Femur (tissue), 1 donor: ENCODE measurements at places on chromosomes 11 and 22.

- no peak for DNase-seq
These were observed 758 bp downstream of the PDXP start for GRCh38 chr22:37659066-37659896.

DNA sequence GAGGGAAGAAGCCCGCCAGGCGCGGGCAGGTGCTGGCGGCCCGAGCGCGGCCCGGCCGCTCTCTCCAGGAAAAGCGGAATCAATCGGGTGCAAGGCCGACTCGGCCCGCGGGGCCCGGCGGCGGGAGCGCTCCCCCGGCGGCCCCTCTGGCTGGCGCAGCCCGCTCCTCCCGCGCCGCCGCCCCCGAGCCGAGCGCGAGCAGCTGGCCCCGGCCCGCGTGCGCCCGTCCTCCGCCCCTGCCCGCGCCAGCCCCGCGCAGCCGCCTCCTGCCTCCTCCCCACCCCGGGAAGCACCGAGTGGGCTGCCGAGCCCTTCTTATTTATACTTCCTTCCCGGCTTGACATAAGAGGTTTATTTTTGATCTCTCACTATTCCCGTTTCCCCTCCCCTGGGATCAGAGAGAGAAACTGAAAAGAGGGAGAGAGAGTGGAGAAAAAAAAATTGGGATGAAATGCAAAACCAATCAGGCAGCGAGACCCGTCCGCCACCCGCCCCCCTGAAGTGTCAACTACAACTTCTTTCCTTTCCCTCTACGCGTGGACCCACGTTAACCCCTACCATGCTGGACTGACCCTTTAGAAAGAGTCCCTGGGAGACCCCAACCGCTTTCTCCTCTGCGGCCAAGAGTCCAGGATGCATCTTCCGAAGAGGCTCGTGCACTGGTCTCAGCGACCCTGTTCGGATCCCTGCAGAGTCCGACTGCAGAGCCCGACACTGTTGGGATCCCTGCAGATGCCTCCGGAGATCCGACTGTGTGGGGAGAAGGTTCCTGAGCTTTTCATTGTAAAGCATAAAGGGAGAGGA is at the start of gene ADAMTS8:
ADAMTS8 (minus strand) TSS at position 294 of the 804 bp plus-strand sequence. CDS start 323 bp downstream, outside the sequence.
- no peak for DNase-seq

DNA sequence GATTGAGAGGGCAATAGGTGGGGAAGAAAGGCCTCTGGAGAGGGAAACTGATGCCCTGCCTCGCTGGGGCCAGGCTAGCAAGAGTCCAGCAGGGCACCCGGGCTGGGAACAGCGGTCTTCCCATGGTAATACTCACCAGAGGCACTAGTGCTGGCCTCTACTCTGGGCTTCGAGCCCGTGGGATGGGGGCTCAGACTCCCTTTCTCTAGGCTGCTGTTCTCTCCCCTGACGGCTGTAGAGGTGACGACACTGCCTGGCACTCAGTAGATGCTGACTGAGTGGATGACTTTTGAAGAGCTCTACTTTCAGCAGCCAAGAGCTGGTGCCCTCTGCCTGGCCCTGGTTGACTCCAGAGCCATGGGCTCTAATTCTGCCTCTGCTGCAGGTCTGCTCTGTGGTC is 818 bp upstream of the C1QTNF4 start:
- DNase-seq = no peak

- no peak for DNase-seq
These were observed 43.8 kb downstream of the COPB1 start for GRCh38 chr11:14455648-14456430.

GRCh38 chr11:13134066-13134465 is 125.0 kb downstream of the RASSF10 start:
- DNase-seq = no peak

DNA sequence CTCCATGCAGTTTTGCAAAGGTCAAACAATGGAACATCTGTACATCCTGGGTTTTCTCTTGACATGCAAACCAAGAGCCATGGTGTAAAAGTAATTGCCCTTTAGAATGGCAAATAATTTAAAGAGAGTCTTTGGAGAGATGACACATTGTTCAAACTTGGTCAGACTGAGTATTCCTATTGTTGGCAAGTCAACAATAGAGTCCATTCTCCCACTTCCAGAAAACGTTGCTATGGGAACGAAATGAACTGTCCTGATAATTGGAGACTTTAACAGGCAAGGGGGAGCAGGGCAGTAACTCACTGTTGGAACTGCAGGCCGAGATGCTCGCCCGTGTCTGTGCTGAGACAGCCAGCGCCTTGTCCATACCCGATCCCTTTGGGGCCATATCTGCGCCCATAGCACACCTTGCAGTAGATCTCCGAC is 13.9 kb downstream of the CSRP3 start:
- DNase-seq = no peak

DNA sequence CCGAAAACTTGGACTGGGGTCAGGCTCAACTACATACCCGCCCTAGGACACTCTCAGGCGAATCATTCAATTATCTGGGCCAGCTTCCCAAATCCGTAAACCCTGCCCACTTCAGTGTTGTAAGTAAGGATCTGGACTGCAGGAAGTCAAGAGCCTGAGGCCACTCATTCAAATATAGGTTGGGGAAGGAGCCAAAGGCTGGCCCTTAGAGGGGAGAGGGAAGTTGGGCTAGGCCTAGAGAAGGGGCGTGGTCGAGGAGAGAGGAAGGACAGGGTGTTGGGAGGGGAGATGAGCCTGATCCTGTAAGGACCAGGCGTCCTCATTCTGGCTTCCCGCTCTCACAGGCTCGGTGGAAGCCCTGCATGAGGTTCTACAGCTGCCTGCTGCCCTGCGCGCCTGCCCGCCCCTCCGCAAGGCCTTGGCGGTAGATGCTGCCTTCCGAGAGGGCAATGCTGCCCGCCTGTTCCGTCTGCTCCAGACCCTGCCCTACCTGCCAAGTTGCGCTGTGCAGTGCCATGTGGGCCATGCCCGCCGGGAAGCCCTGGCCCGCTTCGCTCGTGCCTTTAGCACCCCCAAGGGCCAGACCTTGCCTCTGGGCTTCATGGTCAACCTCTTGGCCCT is 3.0 kb downstream of the SAC3D1 start:
- peak; percentile 60 for DNase-seq

- DNase-seq = peak; percentile 91
These were observed 6.0 kb upstream of the CCDC188 start for GRCh38 chr22:20156611-20157429.

DNA sequence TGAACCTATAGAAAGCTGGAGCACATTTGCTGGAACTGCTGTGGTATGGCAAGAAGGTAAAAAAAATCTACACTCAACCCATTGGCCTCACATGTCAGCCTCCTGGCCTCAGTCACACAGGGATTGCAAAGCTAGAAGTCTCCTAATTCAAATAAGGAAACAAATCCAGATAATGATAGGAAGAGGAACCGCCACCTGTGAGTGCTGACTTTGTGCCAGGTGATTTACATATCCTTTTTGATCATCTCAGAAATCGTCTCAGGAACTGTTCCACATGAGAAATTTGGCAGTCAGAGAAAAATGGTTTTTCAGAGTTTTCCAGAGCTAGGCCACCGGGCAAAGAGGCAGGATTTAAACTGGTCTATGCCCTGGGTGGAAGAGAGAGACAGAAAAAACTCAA is 986 bp downstream of the NLRP10 start:
- DNase-seq = no peak

- peak; percentile 83 for DNase-seq
These were observed 32.7 kb upstream of the TXNRD2 start for GRCh38 chr22:19974268-19974861.

- DNase-seq = no peak
These were observed 141.3 kb downstream of the GRIK4 start for GRCh38 chr11:120652705-120653335.

DNA sequence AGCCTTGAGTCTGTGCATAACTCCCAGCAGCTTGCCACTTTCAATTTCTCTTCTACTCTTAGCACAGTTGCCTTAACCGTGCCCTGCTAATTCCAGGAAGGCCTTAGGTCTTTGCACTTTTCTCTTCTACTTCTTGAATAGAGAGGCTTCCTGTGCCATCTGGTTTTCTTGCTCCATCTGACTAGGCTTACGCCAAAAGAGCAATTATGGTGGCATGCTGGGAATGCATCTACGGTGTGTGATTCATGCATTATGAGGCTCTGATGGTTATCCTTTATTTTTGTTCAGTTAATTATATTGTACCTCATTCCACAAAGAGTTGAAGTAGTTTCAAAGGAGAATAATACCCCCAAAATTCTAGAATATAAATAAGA is 29.4 kb downstream of the SIK2 start:
- no peak for DNase-seq

GRCh38 chr11:114208377-114208776 is 87.8 kb upstream of the NNMT start:
- DNase-seq = no peak

GRCh38 chr11:46345131-46345597 is 2.1 kb upstream of the DGKZ start:
- peak; percentile 66 for DNase-seq

- DNase-seq = no peak
These were observed 100.3 kb upstream of the PITPNB start for GRCh38 chr22:28019360-28019759.

DNA sequence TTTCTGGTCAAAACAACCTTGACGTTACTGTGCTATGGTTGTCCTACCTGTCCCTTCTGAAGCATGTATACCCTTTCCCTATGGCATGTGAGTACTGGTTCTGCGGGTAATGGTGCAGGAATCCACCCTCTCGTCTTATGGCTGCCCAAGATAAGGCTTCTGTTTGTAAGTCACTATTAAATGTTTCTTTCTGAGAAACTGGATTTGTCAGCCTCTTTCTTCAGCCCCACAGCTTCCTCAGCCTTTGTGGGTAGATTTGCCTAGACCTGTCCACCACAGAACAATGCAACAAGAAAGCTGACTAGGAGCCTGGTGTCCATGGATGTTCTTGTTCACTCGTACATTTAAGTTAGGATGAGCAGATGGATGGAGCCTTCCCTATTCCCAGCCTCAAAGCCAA is 14.4 kb downstream of the MMP7 start:
- DNase-seq = no peak

- peak; percentile 98 for DNase-seq
These were observed at the start of gene ZNF195 for GRCh38 chr11:3378426-3379423. Gene ZNF195 (minus strand): TSS chr11:3379146. CDS start chr11:3379040, 106 bp downstream.

DNA sequence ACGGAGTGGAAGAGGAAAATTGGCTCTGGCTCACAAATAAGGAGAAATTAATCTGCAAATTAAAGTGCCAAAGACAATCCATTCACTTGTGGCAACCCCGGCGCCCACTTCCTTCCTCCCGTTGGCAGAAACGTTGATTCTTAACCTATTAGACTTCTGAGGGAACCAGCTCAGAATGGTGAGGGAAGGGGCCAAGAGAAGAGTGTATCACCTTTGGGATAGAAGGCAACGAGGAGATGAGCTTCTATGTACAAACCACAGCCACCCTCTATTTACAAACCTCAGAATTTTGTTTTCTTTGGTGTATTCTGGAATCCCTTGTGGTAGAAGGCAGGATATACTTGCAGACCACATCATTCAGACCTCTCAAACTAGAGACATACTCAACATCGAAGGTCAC is 1.1 kb downstream of the MB start:
- DNase-seq = no peak

DNA sequence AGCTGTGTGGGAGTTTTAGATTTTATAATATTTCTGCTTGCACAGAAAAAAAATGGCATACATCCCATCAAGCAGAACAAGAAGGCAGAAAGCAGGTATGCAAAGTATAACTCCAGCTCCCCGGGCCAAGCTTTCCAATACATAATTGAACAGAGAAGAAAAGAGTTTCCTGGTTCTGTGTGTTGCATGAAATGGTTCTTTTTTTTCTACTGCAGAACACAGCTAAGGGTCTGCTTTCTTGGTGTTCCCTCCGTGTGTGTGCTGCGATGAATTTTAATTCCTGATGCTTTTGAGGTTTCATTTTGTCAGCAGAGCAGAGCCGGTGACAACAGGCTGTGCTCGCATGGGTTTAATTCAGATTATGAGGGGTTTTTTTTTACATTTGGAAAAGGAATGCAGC is 70.7 kb upstream of the TTC12 start:
- no peak for DNase-seq

DNA sequence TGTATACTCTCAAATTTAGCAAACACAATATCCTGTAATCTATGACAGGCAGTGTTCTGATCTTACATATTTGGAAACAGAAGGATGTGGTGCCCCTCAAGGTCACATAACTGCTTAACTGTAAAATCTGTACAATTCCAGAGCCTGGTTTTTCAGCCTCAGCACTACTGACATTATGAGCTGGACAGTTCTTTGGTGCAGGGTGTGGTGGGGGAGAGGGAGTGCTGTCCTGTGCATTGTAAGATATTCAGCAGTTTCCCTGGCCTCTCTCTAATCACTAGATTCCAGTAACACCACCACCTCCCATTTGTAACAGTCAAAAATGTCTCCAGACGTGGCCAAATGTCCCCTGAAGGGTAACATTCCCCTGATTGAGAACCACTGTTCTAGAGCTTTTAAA is 1.8 kb upstream of the OR5B21 start:
- no peak for DNase-seq

- DNase-seq = peak; percentile 19
These were observed 10.4 kb downstream of the IL18BP start for GRCh38 chr11:72009156-72009555.

- peak; percentile 22 for DNase-seq
These were observed 520.8 kb downstream of the BRD1 start for GRCh38 chr22:49306632-49307480.

GRCh38 chr11:95426823-95427462 is 195.9 kb upstream of the SESN3 start:
- DNase-seq = no peak

DNA sequence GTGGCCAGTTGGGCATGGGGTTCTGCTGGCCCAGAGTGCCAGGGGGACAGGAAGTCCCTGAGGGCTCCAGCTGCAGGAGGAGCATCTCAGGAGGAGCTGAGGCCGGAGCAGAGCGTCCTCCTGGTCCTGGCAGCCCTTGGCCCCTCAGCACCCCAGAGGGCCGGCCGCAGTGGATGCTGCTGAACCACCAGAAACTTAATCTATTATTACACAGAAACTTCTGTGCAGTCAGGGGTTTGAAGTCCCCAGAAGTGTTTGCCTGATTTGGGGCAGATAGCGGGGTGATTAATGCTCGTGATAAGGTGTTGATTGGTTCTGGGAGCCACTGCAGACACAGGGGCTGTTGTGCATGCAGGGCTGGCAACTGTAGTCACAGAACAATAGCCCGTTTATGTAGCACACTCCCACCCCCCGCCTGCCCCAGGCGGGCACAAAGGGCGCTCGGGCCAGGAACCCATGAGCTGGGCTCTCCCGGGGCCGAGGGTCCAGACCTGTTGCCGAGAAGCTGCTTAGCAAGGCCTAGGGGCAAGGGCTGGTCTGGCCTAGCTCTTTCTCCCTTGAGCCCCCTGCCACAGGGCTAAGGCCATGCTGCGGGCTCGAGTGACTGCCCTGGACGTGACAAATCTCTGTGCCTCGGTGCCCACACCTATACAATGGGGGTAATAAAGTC is 29.0 kb upstream of the KCNQ1OT1 start:
- no peak for DNase-seq

- DNase-seq = no peak
These were observed 99.3 kb downstream of the TBC1D22A start for GRCh38 chr22:46861468-46862367.
